ENCODE measurements at places on chromosomes 1 and 21.

DNA sequence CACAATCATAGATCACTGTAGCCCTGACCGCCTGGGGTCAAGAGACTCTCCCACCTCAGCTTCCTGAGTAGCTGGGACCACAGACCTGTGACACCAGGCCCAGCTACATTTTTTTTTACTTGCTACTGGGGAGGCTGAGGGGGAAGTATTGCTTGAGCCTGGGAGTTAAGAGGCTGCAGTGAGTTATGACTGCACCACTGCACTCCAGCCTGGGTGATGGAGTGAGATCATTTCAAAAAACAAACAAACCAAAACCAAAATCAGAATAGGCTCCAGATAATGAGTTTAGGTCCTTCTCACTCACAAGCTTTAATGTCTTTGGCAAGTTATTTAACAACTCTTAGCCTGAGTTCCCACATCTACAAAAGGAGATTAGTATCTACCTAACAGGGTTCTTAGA is 22.8 kb downstream of the WDR26 start:
- no peak for DNase-seq

- DNase-seq, result no peak
Observed at GRCh38 chr1:218867066-218867465, 306.6 kb upstream of the LYPLAL1 start.

- no peak for DNase-seq
Observed at GRCh38 chr1:6111571-6111970, 65.9 kb downstream of the KCNAB2 start.

DNA sequence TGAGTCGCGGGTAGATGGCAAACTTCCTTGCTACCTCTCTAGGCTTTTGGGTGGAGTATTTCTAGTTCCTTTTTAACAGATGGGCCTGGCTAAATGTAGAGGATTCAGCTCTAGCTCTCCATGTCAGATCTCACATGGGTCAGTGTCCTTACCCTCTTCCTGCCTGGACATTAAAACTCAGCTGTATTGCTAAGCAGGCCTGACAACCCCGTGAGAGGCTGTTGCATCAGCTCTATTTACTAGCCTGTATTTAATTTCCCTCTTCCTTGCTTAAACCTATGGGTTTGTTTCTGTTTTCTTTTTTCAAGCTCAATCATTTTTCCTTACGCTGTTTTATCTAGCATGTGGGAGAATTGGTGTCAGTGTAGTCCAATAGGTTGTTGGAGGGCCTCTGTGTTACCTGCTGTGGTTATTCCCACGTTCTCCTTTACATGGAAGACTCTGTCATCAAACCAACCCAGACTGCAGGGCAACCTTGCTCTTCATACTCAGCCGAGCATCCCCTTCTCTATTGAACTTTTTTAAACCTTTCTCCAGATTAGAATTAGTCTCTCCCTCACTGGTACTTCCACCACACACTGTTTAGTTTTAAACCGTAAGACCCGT is 79.5 kb upstream of the BACH1 start:
- peak; percentile 84 for DNase-seq

GRCh38 chr1:180221462-180221861 is 8.6 kb upstream of the LHX4 start:
- DNase-seq, result no peak

GRCh38 chr1:94317790-94318188 is 80.4 kb upstream of the ARHGAP29 start:
- DNase-seq, result no peak

GRCh38 chr21:45449658-45450422 is 44.9 kb downstream of the COL18A1 start:
- no peak for DNase-seq

DNA sequence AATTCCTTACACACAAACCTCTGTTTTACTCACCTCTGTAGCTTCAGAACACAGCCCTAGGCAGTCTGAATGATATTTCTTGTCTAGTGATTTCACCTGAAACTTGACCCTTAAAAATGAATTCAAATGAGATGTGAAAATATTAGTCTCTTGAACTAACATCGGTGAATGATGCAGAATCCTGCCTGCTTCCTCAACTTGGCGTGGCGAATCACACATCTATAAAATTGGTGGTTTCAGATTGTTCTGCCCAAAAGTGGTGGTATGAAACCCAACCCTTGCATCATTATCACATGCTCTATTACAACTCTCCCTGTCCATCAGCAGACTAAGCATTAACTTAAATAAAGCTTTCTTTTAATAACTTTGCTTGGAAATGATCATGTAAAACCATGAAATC is 26.9 kb upstream of the C1orf21 start:
- DNase-seq, result peak; percentile 28

DNA sequence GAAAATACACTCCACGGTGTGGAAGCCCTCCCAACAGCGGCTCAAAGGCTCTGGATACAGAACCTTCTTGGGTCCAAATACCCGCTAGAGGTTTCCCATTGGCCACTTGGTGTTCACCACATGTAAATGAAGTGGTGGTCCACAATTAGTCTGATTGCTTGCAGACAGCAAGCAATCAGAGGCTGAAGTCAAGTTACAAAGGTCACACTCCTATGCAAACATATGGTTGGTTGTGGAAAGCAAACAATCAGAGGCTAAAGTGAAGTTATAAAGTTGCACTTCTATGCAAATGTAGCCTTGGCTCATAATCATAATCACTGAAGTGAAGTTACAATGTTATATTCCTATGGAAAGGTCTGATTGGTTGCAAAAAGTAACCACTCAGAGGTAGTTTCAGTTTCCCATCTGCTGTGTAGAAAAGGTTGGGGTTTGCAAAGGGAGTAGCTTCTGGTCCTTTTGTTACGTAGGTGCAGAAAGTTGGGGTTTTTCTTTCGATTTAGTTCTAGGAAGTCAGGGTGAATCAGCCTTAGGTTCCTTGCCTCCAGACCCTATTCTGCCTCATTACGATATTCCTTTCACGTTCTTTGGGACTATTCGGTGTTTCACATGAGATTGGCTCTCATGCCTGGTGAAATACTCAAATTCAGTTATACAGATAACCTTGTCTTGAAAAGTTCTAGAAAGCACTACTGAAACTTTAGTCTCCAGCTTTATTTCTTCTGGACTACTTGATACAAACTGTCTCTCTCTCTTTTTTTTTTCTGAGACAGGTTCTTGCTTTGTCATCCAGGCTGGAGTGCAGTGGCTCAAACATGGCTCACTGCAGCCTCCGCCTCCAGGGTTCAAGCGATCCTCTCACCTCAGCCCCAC is 36.7 kb upstream of the MTF2 start:
- peak; percentile 76 for DNase-seq

DNA sequence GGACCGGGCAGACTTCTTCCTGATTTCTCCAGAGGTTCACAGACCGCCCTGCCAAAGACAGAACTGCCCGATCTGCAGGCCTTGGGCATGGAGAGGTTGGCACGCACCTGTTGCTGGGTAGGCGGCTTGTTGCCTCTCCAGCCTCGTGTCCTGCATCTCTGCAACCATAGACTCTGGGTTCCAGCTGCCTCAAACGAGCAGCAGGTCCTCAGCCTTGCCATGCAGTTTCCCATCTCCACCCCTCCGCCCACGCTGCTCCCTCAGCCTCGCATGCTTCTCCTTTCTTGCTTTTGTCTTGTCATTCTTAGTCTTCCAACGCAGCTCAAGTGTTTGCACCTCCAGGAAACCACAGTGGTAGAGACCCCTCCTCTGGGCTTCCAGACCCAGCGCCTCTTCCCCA is 126.2 kb downstream of the LACTBL1 start:
- peak; percentile 93 for DNase-seq

DNA sequence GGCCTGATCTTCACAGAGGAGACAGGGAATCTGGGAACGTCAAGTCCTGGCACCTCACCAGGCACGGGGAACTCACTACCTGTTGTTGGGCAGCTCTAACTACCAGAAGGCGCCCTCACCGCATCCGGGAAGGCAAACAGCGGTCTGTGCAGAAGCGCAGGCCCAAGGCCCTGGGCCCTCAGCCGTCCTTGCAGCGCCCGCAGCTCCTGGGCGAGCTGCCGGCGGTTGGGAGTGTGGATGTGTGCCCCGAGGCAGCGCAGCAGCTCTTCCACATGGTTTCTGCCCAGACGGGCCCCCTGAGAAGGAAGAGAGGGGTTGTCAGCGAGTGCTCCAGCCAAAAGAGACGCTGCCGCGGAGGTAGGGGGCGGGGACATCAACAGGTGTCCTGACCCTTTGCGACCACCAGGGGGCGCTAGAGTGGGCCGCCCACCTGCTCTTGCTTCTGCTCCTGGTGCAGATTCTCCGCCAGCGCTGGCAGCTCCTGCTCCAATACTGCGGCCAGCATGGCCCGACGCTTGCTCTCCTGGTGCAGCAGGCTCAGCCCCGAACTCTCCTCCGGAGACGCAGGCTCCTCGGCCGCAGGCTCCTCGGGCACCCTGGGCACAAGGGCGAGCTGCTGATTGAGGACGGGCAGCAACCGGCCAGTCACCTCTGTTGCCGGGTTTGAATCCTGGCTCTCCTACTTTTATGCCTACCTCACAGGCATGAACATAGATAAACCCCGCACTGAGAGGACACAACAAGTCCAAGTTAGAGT is 9.3 kb downstream of the MAP3K6 start:
- peak; percentile 76 for DNase-seq

DNA sequence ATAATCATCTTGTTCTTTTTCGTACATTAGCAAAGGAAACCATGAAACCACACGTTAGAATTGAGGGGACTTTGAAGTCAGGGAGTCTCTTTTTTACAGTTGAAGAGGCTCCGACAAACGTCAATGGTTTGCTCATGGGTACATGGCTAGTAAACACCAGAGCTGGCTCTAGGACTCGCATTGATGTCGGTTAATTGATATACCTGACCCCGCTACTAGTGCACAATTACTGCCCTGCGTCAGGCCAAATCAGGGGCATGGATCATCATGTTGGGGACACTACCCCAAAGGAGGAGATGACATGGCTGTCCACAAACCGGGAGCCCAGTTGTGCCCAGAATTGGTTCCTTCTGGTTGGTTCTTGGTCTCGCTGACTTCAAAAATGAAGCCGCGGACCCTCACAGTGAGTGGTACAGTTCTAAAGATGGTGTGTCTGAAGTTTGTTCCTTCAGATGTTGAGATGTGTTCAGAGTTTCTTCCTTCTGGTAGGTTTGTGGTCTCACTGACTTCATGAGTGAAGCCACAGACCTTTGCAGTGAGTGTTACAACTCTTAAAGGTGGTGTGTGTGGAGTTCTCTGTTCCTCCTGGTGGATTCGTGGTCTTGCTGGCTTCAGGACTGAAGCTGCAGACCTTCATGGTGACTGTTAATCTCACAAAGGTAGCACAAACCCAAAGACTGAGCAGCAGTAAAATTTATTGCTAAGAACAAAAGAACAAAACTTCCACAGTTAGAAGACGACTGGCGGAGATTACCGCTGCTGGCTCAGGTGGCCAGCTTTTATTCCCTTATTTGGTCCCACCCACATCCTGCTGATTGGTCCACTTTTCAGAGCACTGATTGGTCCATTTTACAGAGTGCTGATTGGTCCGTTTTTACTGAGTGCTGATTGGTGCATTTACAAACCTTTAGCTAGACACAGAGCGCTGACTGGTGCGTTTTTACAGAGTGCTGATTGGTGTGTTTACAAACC is 126.9 kb upstream of the ERRFI1 start:
- DNase-seq, result no peak

DNA sequence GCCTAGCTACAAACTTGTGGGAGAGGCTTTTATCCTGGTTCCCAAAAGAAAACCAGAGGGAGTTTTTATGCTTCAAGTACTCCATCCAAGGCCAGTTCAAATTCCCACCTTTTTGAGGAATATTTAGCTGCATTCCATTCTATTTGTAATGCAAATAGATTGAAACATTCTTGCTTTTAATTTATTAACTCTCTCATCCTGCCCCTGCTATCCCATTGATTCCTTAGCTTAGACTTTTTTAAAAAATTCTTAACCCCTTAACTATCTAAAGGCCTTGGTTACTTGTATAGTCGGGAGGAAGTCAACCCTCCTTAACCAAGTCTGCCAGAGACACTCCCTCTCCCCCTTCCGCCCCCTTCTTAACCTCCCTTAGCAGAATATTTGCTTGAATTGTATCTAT is 2.5 kb upstream of the MOV10 start:
- no peak for DNase-seq

DNA sequence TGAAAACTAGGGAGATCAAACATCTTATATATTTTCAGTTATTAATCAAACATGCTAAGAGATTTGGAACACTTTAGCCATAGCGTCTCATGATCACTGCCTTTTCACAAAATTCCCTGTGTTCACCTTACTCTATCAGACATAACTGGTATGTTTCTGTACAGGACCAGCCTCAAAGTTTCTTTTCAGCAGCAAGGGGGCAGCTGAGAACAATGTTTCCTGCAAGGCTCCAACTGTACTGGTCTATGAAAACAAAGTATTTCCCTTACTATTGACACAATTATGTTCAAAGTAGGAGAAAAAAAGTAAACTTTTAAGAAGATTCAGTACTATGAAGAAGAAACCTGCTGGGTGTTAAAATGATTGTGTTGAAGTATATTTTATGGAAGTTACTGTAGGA is 98.5 kb downstream of the ATF6 start:
- no peak for DNase-seq

DNA sequence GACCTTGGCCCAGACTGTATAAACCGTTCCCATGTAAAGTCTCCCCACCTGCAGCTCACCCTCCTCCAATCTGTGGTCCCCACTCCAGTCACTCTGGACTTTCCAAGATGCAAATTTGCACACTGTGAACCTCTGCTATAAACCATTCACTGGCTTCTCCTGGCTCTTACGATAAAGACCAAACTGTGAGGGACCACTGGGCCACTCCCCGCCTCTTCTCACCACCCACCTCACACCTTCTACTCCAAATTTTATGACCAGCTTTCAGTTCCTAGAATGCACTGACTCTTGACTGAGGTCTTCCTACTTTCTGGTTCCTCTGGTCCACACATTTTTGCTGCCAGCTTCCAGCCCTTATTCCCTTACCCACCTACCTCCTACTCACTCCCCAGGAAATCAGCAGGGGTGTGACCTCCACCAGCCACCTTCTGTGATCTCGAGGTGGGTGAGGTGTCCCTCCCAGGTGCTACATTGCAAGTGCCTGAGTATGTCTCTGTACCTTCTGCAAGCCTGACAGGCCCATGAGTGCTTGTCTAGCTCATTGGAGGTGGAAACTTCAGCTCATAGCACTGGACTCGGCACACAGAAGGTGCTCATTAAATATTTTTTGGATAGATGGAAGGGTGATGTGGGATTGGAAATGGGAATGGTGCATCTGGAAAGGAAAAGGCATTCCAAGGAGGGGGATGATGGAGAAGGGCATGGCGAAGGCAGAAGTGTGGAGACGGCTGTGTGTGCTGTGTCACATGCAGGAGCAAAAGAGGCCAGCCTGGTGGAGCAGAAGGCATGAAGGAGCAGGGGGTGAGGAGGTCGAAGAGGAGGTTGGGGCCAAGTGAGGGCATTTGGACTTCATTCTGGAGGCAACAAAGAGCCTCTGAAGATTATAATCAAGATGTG is 15.6 kb upstream of the CSF1 start:
- DNase-seq, result peak; percentile 59

GRCh38 chr1:60916906-60917305 is 165.5 kb upstream of the NFIA start:
- DNase-seq, result no peak

DNA sequence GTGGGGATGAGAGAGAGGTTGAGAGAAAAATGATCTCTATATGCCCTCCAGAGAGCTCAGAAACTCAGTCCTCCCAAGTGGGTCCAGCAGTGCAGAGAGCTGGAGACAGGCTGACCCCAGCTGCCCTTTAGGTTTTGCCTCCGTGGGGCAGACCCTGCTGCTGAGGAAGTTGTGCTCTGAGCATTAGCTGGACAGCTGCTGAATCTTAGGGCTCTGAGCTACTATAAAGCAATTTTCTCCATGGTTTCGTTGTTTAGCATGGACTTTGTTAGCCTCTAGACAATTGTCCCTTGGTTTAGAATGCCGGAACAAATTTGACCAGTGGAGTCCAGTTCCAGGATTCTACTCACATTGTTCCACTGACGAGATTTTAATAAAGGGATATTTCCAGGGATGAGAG is 22.1 kb downstream of the BATF3 start:
- DNase-seq, result no peak

Data from suppressor macrophage treated with lipopolysaccharide for 1 hour (primary cell).